Stomach (tissue), 19 donors: ENCODE measurements at places on chromosomes 4 and X.

GRCh38 chr4:53037892-53038291, 175.8 kb downstream of the RASL11B start:
- no peak for DNase-seq

GRCh38 chr4:978957-979701, 5.8 kb upstream of the DGKQ start:
- no peak for DNase-seq

DNA sequence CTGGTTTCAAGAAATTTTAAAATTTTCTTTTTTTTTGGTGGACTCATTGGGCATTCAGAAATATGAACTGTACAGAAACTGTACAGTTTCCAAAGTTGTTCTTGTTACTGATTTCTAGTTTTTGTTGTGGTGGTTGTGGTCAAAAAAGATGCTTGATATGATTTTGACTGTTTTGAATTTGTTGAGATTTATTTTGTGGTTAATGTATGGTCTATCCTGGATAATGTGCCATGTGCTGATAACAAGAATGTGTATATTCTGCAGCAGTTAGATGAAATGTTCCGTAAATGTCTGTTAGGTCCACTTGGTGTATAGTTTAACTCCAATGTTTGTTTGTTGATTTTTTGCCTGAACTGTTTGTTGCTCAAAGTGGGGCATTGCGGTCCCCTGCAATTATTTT, 127.6 kb upstream of the NUDT6 start:
- DNase-seq: no peak

DNA sequence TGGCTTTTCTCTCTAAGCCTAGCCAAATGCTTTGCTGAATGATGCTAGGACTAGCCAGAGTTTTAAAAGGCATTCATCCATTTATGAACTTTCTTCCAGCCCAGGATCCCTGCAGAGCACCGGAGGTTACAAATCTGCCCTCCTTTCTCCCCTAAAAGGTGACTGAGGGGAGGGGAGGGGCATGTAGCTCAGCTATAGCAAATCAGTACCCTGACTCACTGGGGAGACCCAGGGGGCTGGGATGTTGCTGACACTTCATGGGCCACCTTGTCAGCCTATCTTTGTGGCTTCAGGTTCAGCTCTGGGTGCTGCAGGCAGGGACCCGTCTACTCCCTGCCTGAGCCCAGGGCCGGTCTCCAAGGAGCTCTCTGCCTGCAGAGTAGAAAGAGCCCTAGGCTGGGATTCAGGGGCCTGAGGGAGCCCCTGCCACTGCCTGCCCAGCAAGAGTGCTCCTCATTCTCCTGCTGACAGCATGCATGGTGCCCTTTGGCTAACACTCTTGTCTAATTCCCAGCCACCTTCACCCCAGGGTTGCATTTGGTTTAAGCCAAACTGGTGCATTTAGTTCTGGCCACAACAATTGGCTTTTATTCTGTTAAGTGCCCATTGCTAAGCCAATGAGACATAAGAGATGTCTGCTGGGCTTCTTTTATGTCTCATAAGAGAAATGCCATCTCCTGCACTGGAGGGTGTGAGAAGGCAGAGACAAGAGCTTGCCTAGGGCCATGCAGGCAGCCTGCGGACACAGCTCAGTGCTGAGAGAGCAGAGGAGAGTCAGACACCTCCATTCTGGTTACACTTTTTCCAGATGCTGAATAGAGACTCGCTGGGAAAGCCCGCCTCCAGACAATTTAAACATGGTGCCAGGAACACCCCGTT, 11.9 kb upstream of the UBA6 start:
- DNase-seq: no peak

GRCh38 chr4:74942251-74942917, 9.5 kb downstream of the PARM1 start:
- DNase-seq: no peak

DNA sequence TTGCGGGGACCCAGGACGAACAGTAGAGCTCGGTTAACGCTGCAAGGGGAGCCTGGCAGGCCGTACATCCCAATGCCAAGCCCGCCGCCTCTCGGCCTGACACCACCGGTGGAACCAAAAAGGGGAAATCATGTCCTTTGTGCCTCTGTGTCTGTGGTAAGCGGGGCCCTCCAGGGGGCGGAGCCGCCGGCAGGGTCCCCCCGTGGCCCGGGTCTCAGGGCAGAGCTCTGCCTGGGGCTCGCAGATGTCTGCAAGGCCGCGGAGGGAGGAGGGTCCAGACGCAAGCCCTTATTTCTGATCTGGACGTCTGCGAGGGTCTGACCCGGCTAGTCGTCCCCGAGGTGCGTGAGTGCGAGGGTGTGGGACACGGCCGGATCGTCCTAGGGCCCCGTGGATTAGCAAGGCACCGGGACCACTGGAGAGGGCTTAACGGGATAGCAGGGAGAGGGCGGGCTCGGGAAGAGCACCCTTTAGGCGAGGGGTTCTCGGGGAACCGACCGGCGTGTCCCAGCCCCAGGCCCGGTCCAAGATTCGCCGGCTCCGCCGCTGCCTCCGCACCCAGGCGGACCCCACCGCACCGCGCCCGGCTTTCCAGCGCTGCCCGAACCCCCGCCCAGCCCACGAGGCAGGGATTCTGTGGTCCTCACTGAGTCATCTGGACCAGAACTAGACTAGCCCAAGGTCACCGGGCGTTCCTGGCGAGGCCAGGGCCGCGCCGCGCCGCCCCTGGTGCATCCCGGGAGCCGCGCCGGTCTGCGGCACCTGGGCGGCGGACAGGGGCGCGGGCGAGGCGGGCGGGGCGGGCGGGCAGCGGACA, 863 bp upstream of the FAM193A start:
- DNase-seq: peak; percentile 75

DNA sequence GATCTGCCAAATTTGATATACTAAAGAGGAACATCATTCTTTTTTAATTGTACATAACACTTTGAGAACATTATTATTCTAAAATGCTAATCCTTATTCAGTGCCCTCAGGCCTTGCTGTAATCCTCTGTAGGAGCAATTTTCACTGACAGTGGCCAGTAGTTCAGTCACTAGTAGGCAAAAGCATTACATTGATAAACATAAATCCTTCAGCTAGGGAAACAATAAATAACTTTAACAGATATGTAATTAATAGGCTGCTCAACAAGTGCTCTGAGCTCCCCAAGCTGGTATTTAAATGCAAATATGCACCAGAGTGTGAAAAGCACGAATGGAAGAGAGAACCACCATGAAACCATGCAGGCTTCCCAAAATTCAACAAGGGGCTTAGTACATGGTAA, 77.7 kb upstream of the FAM47C start:
- DNase-seq: no peak
